ENCODE measurements at places on chromosomes 5 and 9.

DNA sequence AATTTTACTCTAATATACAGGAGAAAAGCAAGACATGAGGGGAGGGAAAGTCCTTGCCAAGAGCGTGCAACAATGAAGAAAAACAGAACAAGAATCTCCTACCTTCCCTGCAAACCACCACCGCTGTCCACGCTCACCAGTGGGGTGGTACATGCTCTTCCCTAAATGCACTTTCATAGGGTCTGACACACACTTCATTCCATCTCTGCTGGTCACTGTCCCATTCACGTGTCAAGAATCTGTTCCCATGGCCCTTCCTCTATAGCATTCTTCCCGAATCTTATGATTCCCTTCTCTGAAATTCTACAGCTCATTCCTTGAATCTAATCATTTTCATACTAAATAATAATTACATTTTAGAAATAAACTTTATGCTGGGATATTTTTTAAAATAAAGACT is 11.4 kb upstream of the DNAH5 start:
- no peak for DNase-seq

DNA sequence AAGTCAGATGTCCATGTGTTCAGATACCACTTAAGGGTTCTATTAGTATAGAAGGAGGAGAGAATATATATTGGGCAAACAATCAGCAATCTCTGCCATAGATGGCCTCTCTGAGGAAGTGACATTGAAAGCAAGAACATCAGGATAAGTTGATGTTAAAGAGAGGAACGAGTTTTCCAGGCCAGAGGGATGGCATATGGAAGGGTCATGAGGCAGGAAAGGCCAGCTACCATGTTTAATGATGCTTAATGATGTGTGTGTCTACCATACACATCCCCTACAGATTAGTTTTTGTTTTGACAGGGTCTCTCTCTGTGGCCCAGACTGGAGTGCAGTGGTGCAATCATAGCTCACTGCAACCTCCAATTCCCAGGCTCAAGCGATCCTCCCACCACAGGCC is 63.0 kb downstream of the PTTG1 start:
- no peak for DNase-seq

- DNase-seq: no peak
Observed at GRCh38 chr5:82549263-82549662, 271.1 kb upstream of the RPS23 start.

DNA sequence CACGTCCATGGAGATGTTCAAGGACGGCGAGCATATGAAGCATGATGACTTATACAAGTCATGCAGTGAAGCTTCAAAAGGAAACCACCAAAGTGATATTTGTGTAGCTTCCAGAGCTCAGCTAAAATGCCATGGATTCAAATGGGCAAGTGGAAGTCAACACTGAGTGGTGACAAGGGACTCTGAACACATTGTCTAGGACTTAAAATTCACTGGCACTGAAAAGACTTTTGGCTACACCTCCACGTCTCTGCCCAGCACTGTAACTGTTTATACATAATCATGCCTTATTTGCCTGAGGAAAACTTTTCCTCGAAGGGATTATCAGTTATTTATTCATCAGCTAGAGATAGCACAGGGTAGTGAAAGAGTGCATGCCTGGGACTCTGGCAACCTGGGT is 15.2 kb downstream of the CTXN3 start:
- no peak for DNase-seq

DNA sequence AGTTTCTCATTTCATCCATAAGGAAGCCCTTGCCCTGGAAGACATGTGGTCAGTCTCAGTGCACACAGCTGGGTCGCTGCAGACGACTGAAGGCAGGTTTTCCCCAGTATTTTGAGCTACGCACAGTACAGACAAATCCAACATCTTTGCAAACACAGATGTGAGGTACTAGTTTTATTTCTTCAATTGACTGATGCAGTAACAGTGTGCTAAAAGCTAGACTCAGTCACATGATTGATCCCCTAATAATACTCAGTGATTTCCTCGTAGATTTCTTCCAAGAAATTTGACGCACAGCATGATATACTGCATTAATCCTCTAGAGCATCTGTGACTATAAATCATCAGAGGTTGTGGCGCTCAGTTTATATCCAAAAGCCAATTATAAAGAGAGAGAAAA is 346.1 kb downstream of the DIRAS2 start:
- no peak for DNase-seq

DNA sequence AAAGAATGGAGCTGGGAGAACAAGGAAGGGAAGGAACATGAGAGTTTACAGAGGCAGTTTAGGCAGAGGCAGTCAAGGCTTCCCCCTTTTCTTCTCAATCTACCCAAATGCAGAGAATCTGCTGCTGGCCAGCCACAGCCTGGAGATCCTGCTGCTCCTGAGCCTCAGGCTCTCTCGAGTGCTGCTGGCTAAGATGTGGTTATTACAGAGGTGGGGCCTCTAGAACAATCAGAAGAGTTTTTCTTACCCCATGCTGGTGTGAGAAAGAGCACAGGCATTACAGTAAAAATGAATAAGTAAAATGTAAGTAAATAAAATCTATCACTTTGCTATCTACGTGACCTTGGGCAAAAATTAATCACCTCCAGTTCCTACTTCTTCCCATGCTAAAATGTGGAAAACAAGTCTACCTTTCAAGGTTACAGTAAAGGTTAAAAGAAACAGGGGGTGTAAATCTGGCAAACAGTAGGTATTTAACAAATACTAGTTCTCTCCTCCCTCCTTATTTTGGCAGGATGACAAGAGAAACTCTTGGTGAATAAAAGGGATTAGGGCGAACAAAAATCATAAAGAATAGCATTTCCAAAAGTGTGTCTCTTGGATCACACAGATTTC is 31.1 kb downstream of the FBXW11 start:
- DNase-seq: peak; percentile 10

DNA sequence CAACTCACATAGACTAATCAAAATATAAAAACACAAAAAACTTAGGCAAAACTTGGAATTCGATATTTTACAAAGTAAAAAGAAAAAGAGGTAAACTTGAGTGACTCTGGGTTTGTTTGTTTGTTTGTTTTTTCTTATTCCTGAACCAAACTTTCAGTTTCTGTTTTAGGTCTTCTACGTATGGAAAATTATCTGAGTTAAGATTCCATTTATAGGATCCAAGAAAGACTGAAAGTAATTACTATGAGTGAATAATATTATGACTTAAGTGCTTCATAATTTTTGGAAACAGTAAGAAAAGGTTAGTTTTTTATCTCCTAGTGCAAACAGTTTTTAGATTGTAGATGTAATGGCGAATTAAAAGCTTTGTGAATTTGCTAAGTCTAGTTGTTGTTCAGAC is 13.2 kb downstream of the ST8SIA4 start:
- DNase-seq: no peak

DNA sequence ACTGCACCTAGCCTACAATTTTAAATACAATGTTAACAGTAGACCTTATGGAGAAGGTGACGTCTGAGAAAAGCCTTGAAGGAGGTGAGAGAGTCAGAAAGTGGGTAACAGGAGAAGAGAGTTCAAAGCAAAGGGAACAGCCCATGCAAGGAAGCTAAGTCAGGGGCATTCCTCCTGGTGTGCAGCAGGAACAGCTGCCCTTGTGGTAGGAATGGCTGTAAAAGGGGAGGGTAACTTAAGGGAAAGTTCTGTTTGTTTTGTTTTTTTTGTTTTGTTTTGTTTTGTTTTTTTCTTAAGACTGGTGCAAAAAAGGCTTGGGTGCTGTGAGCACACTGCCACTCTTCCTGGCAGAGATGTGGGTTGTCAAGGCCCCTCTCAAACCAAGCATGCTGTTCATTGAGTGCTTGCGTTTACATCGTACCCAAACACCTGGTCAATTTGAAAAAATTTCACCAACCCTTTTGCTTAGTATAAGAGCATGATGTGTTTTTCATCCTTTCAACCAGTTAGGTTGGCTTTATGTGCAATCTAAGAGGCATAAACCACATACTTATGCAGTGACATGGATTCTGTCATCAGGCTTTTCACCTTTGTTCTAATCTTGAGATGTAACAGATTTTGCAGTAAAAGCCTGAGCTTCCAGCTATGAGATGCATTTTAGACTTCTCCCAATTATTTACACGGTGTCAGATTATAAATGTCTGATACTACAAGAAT is 279.7 kb downstream of the GLIS3 start:
- no peak for DNase-seq

GRCh38 chr5:76641514-76642120 is 18.4 kb upstream of the F2RL2 start:
- peak; percentile 71 for DNase-seq

GRCh38 chr5:119395080-119395836 is 39.4 kb downstream of the TNFAIP8 start:
- no peak for DNase-seq

DNA sequence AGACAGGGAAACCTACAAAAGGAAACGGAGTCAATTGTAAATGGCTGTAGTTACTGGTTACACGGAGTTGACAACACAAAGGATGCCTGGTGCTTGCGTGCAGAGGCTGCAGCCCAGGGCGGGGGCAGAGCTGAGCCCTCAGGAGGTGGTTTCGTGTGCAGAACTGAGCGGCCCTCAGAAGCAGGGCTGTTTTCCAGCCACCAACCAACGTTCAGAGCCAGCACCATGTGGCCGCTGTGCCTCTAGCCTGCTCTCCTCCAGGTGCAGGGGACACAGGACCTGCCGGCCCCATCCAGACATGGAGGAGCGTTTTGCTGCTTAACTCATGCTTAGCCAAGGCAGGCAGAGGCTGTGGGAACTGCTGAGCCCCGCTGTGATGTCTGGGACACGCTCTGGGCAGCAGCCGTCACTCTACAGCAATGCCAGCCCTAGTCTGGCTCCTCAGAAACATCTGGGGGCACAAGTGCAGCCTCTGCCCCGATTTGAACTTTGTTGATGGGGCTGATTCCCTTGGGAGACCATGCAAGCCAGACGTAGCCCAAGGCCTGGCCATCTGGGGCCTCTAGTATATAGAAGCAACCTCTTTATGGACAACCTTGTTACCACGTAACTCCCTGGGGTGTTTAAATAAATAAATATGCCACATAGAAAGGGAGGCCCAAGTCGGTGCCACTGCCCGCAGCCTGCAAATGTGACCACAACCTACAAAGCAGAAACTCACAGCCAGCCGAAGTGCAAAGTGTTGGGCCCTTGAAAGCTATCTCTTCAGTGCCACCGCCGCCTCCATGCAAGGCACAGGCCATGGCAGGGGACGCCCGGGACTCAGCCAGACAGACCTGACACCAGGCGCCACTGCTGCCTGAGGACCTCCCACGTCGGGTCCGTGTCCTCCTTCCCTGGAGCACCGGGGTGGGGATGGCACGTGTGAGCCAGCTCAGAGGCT is 42.1 kb downstream of the NKD2 start:
- DNase-seq: peak; percentile 74

- DNase-seq: no peak
Observed at GRCh38 chr9:122246666-122247065, 17.9 kb upstream of the LHX6 start.

DNA sequence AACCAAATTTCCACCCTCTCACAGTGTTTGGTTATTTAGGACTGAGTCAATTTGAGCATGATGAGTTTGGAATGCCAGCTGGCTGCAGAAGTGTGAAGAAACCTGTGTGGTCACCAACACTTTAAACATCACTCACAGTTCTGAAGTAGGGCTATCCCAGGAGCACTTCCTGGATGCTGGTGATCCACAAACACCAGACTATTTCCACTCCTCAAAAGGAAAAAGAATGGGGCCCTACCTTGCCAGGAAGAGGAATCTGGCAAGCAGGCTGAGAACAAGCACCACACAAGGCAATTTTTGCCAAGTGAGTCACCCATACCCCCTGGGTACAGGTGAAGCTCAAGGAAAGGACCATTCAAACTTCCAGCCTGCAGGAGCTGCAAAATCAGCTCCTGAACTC is 294.2 kb upstream of the PTGER4 start:
- DNase-seq: peak; percentile 55

DNA sequence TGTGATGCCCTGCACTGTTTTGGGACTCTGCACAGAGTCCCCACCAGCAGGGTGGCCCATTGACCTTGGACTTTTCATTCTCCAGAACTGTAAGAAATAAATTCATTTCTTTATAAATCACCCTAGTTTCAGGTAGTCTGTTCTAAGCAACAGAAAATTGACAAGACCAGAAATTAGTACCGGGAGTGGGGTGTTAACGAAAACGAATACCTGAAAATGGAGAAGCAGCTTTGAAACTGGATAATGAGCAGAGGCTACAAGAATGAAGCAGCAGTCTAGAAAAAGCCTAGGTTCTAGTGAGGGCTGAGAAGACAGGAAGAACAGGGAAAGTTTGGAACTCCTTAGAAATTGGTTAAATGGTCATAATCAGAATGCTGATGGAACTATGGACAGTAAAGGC is 2.1 kb upstream of the MCC start:
- DNase-seq: no peak

Data from NB4 (cell line).